ENCODE measurements at places on chromosomes 11 and 22.

DNA sequence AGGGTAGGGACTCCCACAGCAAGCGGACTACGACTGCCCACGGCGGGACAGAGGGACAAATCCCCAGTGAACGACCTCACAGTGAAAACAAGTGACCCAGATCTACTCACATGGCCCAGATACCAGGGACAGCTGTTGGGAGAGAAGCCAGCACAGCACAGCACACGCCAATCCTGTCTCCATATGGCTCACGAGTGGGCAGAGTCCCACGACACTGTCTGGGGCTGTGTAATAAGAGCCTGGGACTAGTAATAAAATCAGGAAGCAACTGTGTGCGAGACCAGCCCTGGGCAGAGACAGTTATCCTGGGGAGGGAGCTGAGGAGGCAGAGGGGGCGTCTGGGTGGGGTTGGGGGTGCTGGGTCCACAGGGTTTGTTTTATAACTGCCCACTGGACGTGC lies 385.0 kb downstream of the CTTN start:
- no peak for ATAC-seq

GRCh38 chr22:17368554-17369438 lies 464 bp upstream of the CECR2 start:
- peak; percentile 70 for ATAC-seq

- no peak for ATAC-seq
Measured at GRCh38 chr11:44306052-44306917, 3.7 kb downstream of the ALX4 start.

- no peak for ATAC-seq
Measured at GRCh38 chr11:66281776-66282467, 3.9 kb downstream of the CNIH2 start.

- ATAC-seq: no peak
Measured at GRCh38 chr11:102614485-102614884, 10.6 kb downstream of the MMP20 start.

DNA sequence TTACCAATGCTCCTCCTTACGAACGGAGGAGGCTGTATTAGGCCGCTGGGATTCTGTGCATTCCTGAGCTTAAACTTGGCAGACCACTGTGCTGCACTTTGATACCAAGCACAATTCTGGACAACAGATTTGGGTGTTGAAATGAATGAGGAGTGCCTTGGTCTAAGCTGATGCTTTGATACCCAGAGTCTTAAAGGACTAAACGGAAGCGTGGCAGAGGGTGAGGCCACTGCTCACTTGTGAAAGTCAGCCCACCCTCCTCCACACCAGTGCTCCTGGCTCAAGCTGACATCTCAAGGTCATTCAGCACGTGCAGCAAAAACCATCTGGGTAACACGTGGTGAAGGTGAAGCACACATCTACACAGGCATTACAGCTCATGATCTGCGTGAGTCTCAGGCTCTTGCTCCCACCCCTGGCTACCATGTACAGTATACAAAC lies 85.9 kb downstream of the MICAL3 start:
- ATAC-seq: peak; percentile 69

DNA sequence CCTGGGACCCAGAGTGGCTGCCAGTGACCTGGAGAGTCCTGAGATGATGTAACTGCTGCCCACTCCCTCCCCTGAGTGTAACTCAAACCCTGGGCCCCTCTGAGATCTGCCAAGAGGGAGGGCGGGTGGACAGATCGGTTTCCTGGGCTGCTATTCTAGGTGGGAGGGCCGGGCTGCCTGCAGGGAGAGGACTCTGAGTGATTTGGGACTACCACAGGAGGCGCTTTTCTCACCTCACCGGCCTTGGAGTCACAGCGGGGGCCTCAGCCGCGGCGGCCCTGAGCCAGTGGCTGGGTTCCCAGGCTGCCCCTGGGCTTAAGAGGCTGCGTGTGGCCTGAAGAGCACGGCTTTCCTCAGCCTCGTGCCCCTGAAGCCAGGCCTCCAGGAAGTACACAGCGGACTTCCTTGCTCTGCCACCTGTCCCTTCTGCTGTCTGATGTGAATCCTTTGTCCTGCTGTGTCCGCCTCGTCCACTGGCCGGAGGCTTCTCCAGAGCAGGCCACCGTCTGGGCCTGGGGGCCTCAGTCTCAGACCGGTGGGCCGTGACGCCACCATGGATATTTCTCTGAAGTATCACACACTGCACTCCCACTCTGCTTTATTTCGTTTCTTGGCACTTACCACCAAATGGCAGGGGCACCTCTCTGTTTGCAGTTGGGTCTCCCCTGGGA lies 11.5 kb downstream of the RELT start:
- no peak for ATAC-seq

DNA sequence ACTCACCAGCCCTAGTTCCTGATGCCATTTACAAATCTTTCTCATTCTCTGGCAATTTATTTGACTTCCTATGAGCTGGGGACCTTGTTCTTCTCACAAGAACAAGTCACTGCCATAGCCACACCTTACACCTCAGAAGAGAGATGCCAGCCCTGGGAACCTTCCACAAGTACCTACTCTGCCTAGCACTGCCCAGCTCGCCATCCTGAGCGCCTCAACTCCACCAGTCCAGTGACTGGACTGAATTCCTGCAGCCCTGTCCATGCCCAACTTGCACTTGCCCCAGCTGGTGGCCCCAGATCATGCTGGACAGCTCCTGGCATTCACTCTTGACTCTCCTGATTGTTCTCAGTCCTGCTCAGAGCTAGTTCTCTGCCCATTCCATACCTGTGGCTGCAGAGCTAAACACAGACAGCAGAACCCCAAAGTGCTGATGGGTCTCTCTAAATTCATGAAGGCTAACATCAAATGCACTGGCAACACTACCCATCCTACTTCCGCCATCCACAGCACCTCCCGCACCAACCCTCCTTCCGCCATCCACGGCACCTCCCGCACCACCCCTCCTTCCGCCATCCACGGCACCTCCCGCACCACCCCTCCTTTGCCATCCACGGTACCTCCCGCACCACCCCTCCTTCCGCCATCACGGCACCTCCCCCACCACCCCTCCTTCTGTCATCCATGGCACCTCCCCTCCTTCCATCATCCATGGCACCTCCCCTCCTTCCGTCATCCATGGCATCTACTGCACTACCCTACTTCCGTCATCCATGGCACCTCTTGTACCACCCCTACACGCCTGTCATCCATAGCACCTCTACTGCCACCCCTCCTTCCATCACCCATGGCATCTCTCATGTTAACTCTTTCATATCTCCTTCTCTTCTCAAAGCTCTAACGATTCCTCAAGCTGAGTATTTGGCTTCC lies 23.6 kb upstream of the SLC25A1 start:
- ATAC-seq: no peak

DNA sequence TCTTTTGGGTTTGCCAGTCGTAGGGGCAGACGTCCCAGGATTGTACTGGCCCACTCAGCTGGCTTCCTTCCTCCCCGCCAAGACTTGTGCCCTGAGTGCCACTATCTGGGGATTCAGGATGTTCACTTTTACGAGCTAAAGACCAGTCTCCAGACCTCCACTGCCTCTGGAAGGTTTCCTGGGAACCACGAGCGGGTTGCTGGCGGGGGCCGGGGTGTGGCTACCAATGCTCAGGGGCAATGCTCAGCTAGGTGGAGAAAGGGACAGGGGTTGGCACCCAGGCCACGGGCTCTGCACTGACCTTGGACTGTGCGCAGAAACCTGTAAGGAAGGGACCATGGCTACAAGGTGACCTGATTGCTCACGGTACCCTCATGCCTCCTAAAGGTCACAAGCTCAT lies 2.2 kb downstream of the NEFH start:
- ATAC-seq: no peak

DNA sequence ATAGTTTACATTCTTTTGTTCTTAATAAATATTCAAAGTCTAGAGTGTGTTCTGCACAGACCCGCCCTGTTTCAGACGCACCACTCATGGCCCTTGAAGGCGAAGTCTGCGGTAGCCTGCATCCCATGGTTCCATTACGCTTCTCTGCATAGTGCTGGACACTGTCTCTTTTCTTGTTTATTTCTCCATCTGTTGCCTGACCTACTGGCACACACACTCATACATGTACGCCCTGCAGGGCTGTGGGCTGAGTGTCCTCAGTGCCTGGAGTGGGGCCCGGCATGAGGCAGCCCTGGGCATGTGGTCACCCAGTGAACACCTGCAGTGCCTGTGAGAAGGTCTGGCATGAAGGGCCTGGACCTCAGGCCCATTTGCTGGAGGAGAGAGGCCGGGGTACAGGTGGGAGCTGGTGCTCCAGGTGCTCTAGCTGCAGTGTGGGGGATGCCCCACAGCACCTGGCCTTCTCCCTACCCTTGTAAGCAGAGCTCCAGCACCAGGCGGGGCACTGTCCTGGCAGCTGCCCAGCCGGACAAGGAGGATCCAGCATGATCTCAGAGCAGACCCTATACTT lies 404.1 kb downstream of the TBC1D22A start:
- no peak for ATAC-seq
